Stimulated activated CD4-positive, alpha-beta T cell treated with anti-CD3 and anti-CD28 coated beads, Interleukin-1b, Interleukin-23, amount 100 ng/mL, for 24 hours (primary cell): ENCODE measurements at places on chromosomes 4 and X.
A peak's percentile ranks its signal among the peaks of the same experiment; 100 is the strongest.

DNA sequence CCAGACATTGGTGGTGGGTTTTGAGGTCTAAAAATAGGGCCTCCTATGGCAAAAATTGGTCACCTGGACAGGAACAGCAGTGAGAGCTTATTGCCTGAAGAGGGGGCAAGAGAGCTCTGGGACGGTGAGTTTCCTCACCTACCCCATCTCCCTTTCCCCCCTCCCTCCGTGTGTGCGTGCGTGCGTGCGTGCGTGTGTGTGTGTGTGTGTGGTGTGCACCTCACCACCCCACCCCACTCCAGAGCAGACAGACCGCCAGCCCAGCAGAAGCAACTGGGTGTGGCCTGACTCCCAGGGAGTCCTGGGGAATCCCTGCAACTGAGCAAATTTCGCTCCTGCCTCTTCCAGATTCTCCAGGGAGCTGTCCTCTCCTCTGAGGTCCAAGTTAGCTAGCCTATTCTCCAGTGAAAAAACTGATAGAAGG is 44.7 kb downstream of the PRPS1 start:
- DNase-seq: peak; percentile 49

DNA sequence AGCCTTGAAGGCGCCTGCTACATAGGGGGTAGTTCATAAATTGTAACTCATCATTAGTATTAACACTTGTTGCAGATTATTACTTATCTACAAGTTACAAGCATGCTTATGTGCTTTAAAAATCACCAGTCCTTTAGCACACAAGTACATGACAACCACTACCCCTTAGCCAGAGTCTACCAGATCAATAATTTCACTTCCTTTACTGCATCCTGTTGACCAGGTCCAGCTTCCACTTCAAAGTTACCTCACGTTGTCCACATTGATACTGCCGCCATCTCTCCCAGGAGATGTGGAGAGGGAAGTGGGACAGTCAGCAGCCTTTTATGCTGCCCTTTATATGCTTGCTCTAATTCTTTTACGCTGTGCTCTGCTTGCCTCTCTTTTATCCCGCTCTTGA is 231.3 kb upstream of the CXXC4 start:
- no peak for DNase-seq

- DNase-seq: no peak
Measured at GRCh38 chr4:73341454-73341853, 62.6 kb upstream of the ALB start.

DNA sequence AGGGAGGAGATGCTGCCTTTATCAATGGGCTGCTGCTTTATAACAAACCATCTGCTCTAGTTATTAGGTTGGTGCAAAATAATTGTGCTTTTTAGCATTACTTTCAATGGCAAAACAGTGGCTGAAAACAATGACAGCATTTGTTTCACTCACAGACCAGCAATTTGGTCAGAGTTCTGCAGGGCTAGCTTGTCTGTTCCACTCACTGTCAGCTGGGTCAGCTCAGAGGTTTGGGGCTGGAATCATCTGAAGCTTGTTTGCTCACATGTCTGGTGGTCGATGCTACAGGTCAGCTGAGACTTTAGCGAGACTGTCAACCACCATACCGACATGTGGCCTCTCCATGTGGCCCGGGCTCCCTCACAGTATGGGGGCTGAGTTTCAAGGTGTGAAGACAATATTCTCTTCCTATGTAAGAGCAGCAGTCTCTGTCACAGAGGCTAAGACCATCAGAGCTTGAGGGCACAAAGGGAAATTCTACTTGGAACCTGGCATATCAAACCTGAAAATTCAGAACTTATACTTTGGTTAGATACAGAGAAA is 81.3 kb upstream of the LIMCH1 start:
- no peak for DNase-seq

DNA sequence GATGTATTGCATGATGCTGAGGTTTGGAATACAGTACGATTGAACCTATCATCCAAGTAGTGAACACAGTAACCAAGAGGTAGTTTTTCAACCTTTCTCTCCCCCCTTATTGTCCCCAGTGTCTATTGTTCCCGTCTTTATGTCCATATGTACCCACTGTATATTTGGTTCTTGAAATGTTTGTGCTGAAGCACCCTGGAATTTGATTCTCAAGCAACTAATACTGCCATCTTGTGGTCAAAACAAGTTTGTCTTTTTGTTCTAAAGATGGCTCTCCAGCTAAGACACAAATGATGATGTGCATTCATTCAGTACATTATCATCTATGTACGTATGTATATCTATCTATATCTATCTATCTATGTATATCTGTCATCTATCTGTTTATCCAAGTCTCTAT is 33.5 kb upstream of the DCX start:
- DNase-seq: no peak

DNA sequence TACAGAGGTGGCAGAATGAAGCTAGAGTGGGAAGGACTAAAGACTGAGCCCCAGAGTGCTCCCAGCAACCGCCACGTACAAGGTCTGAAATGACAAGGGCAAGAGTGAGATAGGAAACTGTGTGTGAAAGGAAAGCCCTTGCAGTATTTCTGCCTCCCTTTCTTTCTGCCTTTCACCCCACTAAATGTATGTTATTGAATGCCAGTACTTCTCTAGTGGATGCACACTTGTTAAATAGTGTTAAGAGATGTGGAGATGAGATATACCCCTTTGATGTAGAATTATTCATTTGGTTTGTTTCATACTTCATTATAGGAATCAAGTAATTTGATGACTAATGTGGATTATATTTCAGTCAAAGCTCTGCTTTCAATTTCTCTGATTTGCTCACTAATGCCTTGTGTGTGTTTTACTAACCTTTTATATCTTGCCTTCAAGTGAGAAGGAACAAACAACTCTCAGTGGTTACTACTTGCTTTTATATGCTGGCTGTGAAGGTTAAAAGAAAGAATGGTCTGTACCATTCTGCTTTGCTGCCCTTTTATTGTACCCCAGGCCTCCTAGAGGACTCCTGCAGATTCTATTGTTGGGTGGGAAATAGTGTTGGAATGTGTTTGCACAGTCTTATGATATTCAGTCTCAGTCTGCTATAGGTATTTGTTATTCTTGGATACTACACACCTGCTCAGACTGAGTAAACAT is 8.0 kb upstream of the ANXA3 start:
- no peak for DNase-seq

- DNase-seq: no peak
Measured at GRCh38 chr4:73345399-73345975, 58.6 kb upstream of the ALB start.

DNA sequence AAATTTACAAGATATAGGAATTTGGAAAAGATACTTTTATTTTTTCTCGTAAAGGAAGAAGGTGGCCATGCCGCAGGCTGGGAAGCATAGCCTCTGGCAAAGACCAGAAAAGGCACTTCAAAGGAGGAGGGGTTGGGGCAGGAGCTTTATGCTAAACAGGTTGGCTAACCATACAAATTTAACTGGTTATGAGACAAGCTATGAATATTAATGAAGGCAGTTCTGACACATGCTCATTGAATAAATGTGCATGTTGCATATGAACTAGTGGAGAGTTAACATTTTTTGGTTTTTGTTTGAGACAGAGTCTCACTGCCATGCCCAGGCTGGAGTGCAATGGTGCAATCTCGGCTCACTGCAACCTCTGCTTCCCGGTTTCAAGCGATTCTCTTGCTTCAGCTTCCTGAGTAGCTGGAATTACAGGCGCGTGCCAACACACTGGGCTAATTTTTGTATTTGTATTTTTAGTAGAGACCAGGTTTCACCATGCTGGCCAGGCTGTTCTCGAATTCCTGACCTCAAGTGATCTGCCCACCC is 36.5 kb downstream of the GALNTL6 start:
- DNase-seq: no peak

GRCh38 chr4:128385683-128386304 is 98.2 kb upstream of the PGRMC2 start:
- no peak for DNase-seq

DNA sequence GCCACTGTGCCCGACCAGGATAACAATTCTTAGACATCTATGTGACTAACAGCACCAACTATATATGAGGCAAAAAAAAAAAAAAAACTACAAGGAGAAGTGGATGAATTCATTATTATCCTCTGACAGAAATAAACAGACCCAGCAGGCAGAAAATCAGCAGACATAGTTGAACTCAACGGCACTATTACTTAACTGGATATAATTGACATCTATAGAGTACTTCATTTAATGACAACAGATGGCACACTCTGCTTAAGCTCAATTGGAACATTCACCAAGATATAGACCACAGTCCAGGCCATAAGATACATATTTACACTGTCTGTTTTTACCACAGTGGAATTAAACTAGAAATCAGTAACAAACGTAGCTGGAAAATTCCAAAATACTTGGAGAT is 13.3 kb downstream of the CLDN22 start:
- DNase-seq: no peak
